ENCODE measurements at places on chromosomes 3 and 15. TPM values are rescaled to one million over a fixed set of nuclear protein-coding genes. Genes with fewer than 3 reads are reported as not detected.

GRCh38 chr3:149015393-149015792, 24.1 kb downstream of the GYG1 start:
- ATAC-seq = no peak

DNA sequence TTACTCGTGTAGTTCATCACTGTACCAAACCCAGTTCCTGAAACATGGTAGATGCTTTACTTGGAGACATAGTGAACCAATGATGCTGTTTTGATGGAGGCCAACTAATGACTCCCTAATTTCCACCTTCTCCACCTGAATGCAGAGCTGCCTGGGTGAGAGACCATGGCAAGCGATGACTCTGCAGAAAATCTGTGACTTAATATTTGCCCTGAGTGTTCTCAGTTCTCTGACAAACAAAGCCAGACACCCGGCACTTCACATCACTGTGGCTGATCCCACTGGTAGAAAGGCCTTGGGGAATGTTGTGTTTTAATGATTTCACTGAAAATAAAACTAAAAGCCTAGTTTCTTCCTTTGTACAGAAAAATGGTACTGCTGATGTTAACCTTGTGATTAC, 39.5 kb upstream of the UBE3A start:
- no peak for ATAC-seq

DNA sequence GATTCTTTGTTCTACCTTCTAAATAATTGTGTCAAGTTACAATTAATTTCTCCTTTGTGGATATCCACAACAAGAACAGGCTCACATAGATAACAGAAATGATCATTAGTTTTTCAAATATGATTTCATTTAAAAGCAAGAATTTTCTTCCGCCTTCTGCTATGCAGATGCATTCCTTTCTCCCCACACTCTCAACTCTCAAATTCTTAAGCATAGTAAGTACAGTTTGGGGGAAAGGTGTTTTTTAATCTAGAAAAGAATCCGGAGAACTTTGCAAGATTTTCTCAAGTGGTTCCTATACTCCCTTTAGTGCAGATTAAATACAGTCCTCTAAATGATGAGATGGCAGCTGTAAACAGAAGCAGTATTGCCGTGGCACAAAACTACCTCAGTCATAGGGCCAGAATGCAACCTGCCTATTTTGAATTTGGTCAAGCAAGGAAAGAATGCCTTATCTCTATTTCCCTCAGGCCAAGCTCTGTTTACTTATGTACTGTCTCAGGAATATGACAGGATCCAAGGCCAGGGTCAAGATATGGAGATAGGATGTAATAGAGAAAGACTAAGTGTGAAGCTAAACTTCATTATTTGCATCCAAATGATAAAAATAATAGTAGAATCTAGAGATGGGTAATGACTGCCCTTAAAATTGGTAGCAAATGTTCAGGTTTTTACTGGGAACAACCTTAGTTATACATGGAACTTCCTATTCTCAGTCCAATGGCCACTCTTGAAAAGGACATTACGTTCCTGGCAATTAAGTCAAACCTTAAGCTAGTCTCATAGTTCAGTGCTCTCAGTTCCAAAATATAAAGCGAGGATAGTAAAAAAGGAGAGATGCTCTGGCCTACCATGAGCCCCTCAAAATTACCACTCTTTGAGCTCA, 77.3 kb upstream of the PHLDB2 start:
- ATAC-seq = no peak

Gene TPRG1
- 30.4 TPM for total RNA-seq

Gene GOLGA8T
- total RNA-seq = not detected
